ENCODE measurements at places on chromosomes 13 and 19.

GRCh38 chr19:29774126-29774525, 37.7 kb upstream of the CCNE1 start:
- no peak for DNase-seq

DNA sequence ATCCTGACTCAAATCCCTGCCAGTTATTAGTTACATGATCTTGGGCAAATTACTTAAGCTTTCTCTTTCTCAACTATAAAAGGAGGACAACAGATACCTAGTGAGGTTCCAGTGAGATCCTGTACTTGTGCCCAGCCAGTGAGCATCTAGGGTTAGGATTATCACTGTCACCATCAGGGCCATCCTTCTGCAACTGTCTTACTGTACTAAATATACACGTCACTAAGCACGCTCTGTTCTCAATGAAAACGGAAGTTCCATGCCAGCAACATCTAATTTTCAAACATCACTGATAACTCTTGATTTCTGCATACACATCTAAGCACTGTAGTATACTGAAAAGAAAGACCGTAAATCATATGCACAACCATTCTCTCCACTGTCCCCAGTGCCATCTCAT, 70.0 kb downstream of the FOXO1 start:
- DNase-seq = no peak

DNA sequence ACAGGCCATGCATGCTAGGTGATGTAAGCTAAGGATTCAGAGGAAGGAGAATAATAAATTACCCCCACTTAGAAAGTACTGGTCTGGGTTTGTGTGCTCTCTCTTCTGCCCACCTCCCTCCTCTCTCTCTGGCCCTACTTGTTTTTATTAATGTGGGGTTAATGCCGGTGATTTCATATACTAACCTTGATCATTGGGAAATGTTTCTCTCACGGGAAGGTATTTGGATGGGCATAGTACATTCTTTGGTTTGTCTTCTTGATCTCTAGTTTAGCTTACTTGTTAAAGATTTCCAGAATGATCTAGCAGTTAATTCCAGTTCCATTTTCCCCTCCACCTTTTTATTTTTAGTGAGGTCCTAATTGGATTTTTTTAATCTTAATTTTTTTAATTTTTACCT, 24.6 kb downstream of the ARHGAP35 start:
- DNase-seq = no peak

DNA sequence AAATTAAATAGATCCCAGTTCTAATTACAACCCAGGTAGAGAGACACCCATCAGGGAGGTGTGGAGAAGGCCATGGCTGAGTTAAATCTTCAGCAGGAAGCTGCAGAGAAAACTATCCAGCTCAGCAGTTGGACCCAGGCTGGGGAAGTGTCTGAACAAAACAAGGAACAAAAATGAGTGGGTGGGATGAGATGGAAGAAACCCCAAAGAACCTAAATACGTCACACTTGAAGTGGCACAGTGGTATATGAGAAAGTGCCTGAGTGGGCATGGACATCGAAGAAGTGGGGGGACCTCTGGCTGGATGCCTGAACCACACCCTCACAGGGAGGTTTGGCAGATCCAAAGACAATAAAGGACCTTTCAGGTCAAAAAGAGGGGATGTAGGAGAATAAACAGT, 3.5 kb upstream of the EPHX3 start:
- DNase-seq = no peak
